ENCODE measurements at places on chromosomes 5 and 9. TPM values are rescaled to one million over a fixed set of nuclear protein-coding genes. Genes with fewer than 3 reads are reported as not detected.

Gene BTNL9
- 0.07 TPM for total RNA-seq

Gene MEGF10
- 0.92 TPM for total RNA-seq

Gene PELO
- total RNA-seq, result 18.4 TPM

Gene HTR1A
- total RNA-seq, result not detected

Gene GPR150
- total RNA-seq, result 0.20 TPM

Gene PCDHA6
- 0.88 TPM for total RNA-seq

Gene PPP2R2B
- total RNA-seq, result not detected

Gene SPIN1
- 48.5 TPM for total RNA-seq

Gene OXCT1
- 41.8 TPM for total RNA-seq

Gene FAF2
- 37.9 TPM for total RNA-seq

Gene KLF4
- 1.6 TPM for total RNA-seq

Gene NR2F1-AS1
- total RNA-seq, result 17.1 TPM

Gene PCDHA1
- total RNA-seq, result not detected

Gene LCNL1
- not detected for total RNA-seq

Gene RLN2
- 0.35 TPM for total RNA-seq

Gene LURAP1L
- 3.3 TPM for total RNA-seq

Gene MYMK
- total RNA-seq, result not detected

Gene ZDHHC11
- total RNA-seq, result 1.6 TPM

Gene TPPP
- total RNA-seq, result 0.18 TPM

Gene PHYKPL
- 35.1 TPM for total RNA-seq

Gene SPATA31E1
- not detected for total RNA-seq

Gene FAXDC2
- 5.0 TPM for total RNA-seq

Gene GLRA1
- not detected for total RNA-seq

Gene SLC4A9
- total RNA-seq, result not detected

Gene C6
- not detected for total RNA-seq

Gene SLC36A3
- total RNA-seq, result not detected

All from pulmonary artery endothelial cell (primary cell).